Glutamatergic neuron (in vitro differentiated cells): ENCODE measurements at places on chromosomes 7 and 10.

DNA sequence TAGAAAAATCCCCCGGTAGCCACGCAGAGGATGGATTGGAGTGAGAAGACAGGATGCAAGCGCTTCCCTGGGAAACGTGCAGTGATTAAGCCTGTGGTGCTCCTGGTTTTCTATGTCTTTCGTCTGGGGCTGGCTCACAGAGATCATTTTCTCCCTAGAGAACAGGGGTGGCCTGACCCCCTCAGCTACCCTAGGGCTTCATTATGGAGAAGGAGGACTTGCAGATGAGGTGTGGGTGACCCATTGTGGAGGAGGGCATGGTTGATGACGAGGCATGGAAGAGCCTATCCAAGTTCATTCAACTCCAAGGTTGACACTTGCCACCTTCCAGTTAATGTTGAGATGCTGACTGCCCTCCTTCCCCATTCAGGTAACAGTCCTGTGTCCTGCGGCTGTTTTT lies 75.9 kb downstream of the VSTM4 start:
- no peak for DNase-seq

DNA sequence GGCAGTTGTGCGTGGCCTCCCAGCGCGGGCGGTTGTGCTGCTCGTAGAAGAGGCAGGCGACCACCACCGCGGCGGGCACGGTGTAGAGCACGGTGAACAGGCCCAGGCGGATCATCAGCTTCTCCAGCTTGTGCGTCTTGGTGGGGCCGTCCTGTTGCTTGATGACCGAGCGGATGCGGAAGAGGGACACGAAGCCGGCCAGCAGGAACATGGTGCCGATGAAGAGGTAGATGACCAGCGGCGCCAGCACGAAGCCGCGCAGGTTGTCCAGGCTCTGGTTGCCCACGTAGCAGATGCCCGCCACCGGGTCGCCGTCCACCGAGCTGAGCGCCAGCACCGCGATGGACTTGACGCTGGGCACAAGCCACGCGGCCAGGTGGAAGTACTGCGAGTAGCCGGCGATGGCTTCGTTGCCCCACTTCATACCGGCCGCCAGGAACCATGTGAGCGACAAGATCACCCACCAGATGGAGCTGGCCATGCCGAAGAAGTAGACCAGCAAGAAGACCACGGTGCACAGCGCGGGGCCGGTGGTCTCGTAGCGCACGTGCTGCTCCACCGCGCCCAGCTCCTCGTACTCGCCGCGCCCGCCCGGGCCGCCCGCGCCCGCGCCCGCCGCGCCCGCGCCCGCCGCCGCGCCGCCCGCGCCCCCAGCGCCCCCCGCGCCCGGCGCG lies 2.2 kb downstream of the FZD8 start:
- DNase-seq = peak; percentile 68

- no peak for DNase-seq
These were observed 19.4 kb upstream of the CDC14C start for GRCh38 chr7:48904975-48905374.

DNA sequence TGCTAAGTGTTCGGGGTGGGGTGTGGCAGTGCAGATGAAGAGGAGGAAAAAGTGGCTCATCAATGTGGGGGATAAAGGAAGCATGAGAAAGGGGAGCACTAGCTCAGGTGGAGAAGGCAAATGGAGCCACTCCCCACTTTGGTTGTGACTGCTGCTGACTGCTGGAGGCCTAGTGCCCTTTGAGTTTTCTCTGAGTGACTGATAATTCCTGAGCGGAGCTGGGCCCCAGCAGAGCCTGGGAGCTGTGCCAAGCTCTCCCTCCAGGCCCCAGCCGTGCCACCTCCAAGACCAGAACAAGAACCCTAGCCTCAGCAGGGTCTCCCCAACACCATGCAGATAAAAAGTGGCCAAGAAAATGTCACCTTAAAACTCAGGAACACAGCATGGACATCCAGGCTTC lies 9.7 kb upstream of the RASSF4 start:
- no peak for DNase-seq

GRCh38 chr7:90903841-90904240 lies 307.7 kb downstream of the CDK14 start:
- peak; percentile 16 for DNase-seq

GRCh38 chr10:106765928-106766327 lies 398.6 kb downstream of the SORCS1 start:
- no peak for DNase-seq

GRCh38 chr7:128729494-128729893 lies 9.7 kb upstream of the CALU start:
- no peak for DNase-seq

DNA sequence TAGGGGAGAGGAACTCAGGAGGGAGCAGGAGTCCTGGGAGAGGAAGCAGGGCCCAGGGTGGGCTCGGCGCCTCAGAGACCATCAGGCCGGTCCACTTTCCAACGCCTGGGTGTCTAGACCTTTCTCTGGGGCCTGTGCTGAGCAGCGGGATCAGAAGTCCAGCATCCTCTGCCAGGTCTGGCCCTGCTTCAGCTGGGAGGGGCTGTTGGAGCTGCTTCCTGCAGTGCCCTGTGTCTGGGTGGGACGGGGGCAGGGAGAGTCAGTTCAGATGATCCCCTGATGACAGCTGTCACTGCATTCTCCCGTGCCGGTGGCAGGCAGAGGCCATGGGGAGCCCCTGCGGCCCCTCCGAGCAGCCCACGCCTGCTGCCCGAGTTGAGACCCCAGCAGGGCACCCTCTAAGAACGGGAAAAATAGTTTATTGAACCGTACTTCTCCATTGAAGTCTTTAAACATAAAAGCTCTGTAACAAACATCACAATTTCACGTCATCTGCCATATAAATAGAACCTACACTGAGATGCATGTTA lies 23.3 kb downstream of the AP5Z1 start:
- peak; percentile 16 for DNase-seq

DNA sequence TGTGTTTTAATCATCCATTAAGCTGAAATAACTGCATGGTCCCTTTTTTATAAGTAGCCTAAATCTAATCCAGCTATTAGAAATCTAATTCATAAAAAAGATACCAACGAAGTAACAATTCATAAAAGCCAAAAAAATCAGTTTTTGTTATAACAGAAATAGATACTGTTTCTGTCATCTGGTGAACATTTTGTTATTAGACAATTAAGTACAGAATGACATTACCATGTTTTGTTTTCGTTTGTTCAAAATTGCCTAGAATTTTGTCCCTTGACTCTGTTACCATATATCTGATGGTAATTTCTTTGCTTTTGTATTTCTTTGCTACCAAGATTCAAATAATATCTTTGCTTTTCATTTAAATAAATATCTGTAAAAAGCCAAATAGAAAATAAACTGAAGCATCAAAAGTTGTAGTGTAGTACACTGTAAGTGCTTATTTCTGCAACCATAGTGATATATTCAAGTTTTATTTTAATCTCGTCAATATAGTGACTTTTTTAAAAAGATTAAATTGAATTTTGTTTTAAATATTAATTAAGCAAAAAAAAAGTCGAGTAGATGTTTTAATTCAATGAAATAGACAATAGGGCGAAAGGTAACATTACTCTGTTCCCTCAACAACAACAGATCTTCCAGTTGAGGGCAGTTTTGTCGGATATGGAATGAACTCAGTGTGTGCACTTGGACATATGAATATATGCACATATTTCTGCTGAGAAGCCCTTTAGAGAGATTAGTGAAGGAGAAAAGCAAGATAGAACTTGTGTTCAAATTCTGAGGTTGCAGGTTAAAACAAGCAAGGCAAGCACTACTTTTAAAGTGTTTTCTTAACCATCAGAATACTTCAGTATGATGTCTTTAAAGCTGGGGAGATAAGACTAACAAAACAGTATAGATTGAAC lies 7.9 kb upstream of the IGF2BP3 start:
- DNase-seq = no peak

GRCh38 chr7:27113991-27114769 lies 11.7 kb upstream of the HOXA2 start:
- no peak for DNase-seq

GRCh38 chr7:139669106-139670061 lies 108.4 kb downstream of the HIPK2 start:
- DNase-seq = no peak

DNA sequence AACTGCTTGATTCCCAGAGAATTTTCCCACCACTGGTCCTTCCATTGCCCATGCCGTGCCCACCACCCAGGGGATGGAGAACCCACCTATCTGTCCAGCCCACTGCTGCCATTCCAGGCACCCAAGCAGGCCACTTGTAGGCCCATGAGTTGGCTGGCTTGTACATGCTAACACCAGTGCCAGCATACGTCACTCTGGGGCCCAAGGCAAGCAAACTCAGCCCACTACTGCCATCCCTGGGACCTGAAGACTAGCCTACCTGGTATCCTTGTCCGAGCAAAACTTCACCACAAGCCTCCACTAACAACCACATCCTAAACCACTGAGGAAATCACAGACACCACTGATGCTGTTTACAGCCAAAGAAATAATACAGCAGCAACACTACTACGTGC lies 44.7 kb upstream of the CDK6 start:
- DNase-seq = no peak

- no peak for DNase-seq
These were observed 51.9 kb upstream of the COMTD1 start for GRCh38 chr10:75287697-75288096.

- no peak for DNase-seq
These were observed 69.2 kb downstream of the ARMC3 start for GRCh38 chr10:22997096-22997495.

GRCh38 chr7:98346515-98347069 lies 54.3 kb downstream of the BAIAP2L1 start:
- DNase-seq = no peak
